ENCODE measurements at places on chromosomes 1 and 21.

- no peak for DNase-seq
These were observed 226.8 kb downstream of the SIPA1L2 start for GRCh38 chr1:232403017-232403714.

DNA sequence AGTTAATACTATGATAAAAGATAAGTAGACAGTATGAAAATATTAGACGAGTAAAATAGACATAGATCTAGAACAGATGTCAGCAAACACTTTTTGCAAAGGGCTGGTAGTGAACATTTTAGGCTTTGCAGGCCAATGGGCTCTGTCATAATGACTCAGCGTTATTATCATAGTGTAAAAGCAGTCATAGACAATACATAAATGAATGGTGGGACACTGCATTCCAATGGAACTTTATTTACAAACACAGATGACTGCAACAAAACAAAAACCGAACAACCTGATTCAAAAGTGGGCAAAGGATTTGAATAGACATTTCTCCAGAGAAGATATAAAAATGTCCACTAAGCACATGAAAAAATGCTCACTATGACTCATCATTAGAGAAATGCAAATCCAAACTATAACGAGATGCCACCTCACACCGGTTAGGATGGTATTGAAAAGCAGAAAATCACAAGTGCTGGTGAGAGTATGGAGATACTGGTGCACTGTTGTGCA, 7.3 kb downstream of the GSTM5 start:
- no peak for DNase-seq

DNA sequence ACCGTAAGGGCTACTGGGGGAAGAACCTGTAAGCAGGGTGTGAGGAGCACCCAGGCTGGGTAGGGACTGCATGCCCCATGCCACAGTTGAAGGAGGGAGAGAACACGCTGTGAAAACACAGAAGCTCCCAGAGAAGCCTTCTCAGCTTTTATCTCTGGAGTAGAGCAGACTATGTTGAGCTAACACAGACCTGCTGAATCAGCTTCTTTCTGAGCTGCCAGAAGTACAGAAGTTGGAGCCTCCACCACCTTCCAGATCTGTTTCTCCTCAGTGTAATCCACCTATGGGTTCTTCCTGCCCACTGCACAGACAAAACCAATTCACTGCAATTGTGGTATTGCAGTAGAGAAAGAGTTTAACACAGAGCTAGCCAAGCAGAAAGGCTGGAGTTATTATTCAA, 5.4 kb downstream of the YBEY start:
- DNase-seq, result no peak

GRCh38 chr1:100074604-100075395, 57.9 kb downstream of the SASS6 start:
- no peak for DNase-seq

- no peak for DNase-seq
These were observed 163.3 kb upstream of the FAM78B start for GRCh38 chr1:166330096-166330495.

DNA sequence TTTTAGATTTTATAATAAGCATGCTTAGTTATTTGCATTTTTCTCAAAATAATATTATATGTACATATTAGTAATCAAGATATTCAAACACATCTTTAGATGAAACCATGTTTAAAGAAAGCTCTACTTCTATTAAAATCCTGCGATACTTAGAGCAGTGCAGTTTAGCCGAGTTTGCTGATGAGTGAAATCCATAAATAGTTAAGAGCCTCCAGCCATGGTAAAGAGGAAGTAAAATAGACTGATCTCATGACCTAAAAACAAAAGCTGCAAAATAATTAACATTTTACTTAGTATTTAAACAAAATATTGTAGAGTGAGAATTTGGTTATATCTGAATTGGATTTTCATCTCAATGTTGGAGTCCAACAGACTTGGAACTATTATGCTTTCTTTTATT, 147.4 kb upstream of the NRIP1 start:
- DNase-seq, result no peak

- no peak for DNase-seq
These were observed 144.4 kb upstream of the NBPF11 start for GRCh38 chr1:148296511-148296910.

- DNase-seq, result no peak
These were observed 3.0 kb downstream of the CRYBG2 start for GRCh38 chr1:26350701-26351589.

Data from CMK (cell line).